ENCODE measurements at places on chromosomes 5 and 9.

DNA sequence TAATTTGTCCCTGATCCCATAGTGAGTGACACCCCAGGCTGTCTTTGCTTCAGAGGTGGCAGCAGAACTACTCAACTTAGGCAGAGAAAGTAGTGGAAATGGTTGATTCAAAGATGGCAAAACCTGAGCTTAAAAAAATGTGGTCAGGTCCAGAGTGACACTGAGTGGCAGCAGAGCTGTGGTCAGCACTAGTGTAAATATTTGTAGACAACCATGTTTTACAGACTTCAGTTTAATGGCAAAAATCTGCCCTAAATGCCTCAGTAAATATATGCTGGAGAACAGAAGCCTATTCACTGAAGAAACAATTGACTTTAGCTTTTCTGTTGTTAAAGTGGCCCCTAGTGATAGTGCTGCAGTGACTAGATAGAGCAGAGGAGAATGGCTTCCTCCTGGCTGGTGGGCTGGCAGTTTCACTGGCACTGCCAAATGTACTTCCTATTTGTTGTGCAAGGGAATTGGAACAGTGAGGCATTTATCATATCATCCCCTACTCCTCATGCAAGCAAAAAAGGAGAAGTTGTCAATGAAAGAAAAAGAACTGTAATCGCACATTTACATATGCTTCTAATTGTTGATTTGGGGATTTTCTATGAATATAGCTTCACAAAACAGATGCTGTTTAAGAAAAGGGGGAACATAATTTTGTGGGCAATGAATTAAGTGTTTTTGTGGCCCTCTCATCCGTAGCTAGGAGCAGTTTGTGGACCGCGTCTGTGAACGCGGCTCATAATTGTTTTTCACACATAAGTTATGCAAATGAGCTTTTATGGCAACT is 12.0 kb downstream of the PBX3 start:
- DNase-seq: no peak

- DNase-seq: peak; percentile 38
Observed at GRCh38 chr9:71796100-71796767, 27.9 kb upstream of the CEMIP2 start.

DNA sequence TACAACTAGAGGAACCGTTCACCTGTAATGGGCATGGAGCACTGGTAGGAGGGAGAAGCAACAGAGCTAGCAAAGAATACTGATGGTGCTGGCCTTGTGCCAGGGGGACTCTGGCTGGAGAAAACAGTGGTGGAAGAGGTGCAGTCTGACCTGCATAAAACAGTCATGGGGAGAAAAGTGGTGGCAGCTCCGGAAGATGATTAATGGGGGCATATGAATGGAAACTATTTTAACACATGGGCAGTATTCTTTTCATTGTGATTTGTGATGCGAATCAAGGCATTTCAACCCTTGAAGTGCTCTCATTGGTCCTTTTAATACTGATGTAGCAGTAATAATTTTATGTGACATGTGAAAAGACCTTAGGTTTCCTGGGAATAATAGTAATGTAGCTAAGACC is 219.6 kb downstream of the ADAMTS6 start:
- no peak for DNase-seq

DNA sequence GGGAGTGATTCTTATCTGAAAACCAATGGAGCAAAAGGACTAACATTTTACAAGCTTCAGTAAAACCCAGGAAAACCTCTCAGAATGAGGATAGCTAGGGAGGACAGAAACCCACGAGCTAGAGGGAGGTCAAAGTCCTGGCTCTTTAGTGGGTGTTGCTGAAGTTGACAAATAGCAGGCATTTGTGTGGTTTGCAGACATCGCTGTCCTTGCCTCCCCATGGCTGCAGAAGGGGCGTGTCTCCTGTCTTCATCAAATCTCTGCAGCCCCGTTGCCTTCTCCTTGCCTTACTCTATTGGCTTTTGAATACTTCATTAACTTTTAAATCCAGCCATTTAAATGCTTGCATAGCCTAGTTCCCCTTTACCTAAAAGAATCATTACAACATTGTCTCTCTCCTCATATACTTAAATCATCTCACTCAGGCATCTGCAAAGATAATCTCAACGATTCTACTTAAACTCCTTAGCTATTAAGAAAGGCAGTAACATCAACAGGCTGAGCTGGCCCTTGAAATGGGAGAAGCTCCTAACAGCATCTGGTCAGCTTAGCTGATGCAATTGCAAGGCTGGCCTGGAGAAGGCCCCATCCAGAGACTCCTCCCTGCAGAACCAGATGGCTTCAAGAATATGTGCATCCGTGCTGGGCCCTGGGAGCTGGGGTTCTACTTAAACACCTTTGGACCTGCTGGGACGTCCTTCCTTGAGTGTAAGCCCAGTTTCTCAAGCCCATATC is 152.8 kb upstream of the TAS2R1 start:
- no peak for DNase-seq

DNA sequence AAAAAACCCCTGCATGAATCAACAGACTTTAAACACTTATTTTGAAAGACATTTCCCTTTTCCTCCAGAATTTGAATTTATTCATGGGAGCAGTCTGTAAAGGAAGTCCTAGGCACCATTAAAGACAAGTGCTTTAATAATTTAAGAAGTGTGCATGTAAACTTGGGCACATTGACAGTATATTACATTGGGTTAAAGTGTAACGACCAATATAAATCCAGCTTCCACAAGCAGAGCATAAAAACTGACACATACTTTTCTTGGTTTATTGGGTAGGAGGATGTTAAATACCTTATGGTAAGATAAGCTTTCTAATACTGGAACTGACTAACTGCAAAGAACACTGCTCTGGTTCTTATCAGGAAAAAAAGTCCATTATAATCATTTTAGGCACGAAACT is 1.2 kb upstream of the ENTREP1 start:
- DNase-seq: no peak

- no peak for DNase-seq
Observed at GRCh38 chr9:134240361-134240760, 76.0 kb upstream of the RNU6ATAC start.

DNA sequence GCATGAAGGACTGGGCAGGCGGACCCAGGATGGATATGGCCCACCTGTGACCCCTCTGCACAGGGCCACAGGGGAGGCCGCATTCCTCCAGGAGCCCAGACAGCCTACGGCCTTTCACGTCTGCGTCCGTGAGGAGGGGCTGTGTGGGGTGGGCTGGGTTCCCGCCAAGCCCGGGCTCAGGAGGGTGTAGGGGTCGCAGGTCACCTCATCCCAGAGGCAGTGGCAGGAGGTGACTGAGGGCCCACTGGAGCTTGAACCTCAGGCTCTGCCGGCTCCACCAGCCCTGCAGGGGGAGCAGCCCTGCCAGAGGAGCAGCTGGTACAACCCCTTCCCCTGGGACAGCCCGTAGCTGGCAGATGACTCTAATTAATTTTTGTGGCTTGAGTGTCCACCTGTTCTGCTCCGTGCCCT is 40.7 kb upstream of the CACNA1B start:
- no peak for DNase-seq

GRCh38 chr9:83065233-83065632 is 2.3 kb upstream of the RASEF start:
- DNase-seq: no peak

- DNase-seq: peak; percentile 36
Observed at GRCh38 chr5:2017540-2018389, 135.0 kb upstream of the IRX4 start.

- DNase-seq: no peak
Observed at GRCh38 chr5:56729488-56729887, 85.9 kb upstream of the MAP3K1 start.
